Adrenal gland (tissue), 19 donors: ENCODE measurements at places on chromosomes 4 and X. TPM values are rescaled to one million over a fixed set of nuclear protein-coding genes. Genes with fewer than 3 reads are reported as not detected.

DNA sequence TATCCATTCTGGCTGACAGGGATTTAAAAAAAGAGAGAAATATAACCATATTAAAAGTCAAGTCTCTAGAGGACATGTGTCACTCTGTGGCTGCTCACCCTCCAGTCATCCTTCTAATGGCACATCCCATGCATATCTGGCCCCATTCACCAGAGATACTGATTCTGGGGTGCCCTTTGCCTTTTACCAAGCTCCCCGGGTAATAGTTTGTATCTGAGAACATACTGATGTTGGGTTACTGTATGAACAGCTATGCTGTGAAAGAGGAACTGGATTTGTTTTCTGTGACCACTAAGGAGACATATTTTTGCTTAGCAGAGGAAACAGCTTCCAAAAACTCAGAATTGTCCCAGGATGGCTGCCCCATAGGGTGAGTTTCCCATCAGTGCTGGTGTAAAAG lies 56.0 kb downstream of the SAT1 start:
- DNase-seq = no peak

DNA sequence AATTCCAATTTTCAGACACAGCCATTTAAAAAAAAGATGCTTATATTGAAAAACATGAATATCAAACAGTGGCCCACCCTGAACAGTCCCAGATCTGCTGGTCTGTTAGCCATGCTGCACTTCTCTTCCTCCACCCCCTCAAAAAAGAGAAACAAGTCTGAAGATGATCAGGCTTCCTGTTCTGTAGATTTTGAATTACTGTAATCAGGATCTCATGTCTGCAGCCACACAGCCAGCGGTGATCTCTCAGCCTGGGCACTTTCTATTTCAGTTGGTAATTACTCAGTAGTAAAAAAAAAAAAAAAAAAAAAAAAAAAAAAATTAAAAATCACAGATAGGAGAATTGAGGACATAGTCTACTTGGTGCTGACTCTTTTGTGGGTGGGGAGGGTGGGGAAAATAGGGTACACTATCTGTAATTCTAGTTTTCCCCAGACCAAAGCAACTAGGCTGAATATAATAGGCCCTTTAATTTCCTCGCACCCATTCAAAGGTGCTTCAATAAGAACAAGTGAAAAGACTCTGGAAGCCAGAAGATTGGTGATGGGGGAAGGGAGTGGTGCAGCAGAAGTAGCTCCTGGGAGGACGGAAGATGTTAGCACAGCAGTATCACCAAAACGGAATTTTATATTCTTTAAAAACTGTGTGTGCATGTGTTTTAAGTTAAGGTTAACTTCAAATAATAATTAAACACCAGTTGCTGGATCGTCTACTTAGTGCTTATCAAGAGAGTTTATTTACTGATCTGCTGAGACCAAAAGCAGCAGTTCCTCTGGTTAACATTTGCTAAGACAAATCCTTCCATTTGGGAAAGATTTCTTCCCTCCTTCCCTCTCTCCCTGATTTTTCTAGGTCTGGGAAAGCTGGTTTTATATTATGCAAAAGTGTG lies 47.0 kb downstream of the SPRY1 start:
- no peak for DNase-seq

DNA sequence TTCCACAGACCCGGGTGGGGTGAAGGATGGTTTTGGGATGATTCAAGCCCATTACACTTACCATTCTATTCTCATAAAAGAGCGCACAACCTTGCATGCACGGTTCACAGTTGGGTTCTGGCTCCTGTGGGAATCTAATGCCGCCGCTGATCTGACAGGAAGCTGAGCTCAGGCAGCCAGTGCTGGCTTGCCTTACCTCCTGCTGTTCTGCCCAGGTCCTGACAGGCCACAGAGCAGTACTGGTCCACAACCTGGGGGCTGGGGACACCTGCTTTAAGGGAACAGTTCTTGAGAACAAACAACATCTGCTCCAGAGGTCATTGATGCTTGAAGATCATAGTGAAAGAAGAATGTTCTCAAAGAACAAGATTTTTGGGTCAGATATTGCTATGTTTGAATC lies 8.0 kb upstream of the HS3ST1 start:
- DNase-seq = no peak

CACNA1F gene
- not detected for total RNA-seq

FATE1 gene
- not detected for total RNA-seq

- no peak for DNase-seq
These were observed 1.1 kb upstream of the IRF2 start for GRCh38 chr4:184475498-184475897.

XK gene
- 1.6 TPM for total RNA-seq

- DNase-seq = no peak
These were observed 177.3 kb downstream of the GRIA3 start for GRCh38 chrX:123361371-123361770.

SSX2 gene
- not detected for total RNA-seq

GRCh38 chr4:122045533-122045932 lies 93.7 kb upstream of the TRPC3 start:
- DNase-seq = peak; percentile 43

DNA sequence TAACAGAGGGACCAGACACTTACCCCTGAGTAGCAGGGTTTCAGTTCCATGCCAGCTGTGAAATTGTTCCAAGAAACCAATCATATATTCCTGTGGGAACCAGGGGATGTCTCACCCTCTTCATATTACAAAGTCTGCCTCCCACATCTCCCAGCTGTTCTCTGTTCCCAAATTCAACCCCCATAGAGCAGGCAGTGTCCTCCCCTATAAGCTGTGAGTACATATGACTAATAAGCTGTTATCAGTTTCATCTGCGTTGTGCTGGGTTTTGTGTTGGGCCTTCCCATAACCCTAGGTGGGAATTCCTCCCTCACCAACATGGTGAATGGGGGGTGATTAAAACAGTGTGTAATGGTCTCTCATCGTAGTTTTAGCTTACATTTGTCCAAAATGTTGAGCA lies 41.0 kb downstream of the CEP44 start:
- no peak for DNase-seq

NUP62CL gene
- total RNA-seq = 12.2 TPM

ZNF141 gene
- 14.2 TPM for total RNA-seq

GRCh38 chr4:169263791-169264392 lies 6.9 kb downstream of the SH3RF1 start:
- DNase-seq = no peak

DNA sequence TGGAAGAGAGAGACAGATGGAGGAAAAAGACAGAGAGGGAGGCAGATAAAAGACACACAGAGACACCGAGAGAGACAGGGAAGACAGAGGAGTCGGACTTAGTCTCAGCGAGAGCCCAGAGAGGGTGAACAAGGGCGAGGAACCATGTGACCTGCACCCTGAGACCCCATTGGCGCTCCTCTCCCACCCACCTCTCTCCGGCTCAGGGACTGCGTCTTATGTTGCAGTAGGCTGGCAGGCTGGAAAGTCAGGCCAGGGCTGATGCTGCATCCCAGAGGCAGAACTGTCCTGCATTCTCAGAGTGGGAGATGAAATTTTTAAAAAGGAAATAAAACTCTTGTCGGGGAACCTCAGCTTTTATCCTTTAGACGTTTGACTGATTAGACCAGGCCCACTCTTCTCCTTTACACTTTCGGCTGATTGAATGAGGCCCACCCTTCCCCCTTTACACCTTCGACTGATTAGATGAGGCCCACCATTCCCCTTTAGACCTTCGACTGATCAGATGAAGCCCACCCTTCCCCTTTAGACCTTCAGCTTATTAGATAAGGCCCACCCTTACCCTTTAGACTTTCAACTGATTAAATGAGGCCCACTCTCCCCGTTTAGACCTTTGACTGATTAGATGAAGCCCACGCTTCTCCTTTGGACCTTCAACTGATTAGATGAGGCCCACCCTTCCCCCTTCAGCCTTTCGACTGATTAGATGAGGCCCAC lies 29.5 kb upstream of the IL3RA start:
- no peak for DNase-seq

DNA sequence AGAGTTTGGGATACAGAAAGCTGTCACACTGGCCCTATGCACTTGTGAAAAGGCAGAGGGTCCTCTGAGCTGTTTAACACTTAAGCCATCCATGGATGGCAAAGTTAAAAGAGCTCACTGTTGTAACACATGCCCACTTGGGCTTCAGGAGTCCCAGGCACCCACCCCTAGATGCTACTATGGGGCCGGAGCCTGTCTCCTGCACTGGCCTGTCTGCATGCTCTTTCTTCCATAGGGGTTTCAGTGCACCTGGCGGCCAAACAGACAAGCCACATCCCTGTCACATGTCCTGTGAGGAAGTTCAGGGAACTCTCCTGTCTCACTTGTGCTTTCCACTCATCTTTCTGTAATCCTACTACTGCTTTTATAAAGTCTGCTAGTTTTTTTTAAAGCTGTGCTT lies 2586.0 kb downstream of the PCDH7 start:
- DNase-seq = no peak

GRCh38 chrX:151988706-151989299 lies 14.3 kb upstream of the GABRE start:
- DNase-seq = no peak

DNA sequence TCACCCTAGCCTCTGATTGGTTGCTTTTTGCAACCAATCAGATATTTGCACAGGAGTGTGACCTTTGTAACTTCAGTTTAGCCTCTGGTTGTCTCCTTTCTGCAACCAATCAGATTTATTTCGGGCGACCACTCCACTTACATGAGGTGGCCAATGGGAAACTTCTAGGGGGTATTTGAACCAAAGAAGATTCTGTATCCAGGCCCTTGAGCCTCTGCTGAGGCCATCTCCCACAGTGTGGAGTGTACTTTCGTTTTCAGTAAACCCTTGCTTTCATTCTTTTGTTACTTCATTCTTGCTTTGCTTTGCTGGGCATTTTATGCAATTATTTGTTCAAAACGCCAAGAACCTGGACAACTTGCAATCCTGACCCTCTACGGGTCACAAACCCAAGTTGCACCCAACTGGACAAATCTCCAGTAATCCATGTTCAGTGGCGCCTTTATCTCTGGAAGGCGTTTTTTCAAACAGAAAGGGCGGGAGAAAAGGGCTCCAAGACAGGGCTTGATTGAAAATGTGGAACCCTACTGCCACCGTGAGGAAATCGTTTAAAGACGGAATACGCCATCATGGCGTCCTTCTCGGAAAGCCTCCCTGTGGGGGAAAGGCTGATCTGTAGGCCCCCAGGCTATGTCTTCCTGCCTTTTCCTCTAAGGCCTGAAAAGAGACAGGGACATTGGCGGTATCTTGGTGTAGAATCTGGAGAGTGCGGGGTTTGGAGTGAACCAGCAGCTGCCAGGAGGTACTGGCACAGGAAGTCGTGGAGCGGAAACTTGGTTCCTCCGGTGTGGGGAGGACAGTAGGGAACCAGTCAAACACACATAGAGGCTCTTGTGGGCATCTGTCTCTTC lies 184.6 kb downstream of the OR13H1 start:
- DNase-seq = no peak

DNA sequence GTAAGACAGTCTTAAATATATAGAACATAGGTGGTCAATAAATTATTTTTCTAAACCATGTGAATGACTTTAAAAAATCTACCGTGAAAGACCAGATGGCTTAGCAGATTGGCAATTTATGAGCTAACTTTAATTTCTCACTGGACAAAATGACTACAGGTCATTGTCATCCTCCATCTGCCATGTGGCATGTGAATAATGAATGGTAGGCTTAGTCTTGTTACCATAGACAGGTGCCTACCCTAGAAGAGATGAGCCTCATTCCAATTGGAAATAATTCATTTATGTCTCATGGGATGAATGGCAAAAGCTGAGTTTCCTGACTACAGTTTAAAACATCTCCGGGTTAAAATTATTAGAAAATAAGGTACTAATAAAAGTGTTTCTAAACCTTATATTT lies 1043.3 kb downstream of the FAT4 start:
- DNase-seq = no peak

GRCh38 chrX:107716816-107717700 lies 58.5 kb downstream of the TSC22D3 start:
- peak; percentile 89 for DNase-seq

MUC7 gene
- not detected for total RNA-seq

DNA sequence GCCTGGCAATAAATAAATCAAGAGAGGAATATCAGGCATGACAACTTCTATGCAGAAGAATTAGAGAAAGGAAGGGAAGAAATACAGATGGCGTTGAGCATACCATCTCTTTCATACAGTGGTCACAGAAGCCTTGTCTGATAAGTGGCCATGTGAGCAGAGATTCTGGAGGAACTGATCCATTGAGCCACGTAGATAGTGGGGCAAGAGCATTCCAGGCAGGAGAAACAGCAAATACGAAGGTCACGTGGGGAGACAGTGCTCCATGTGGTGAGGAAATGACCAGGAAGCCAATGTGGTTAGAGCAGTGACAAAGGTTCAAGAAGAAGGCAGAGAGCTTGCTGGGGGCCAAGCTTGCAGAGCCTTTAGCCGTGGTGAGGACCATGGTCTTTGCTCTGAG lies 226.7 kb upstream of the NOCT start:
- DNase-seq = no peak

GRCh38 chr4:145153181-145153903 lies 27.0 kb downstream of the OTUD4 start:
- DNase-seq = no peak

GRCh38 chr4:141410839-141411238 lies 190.1 kb downstream of the ZNF330 start:
- DNase-seq = no peak

DNA sequence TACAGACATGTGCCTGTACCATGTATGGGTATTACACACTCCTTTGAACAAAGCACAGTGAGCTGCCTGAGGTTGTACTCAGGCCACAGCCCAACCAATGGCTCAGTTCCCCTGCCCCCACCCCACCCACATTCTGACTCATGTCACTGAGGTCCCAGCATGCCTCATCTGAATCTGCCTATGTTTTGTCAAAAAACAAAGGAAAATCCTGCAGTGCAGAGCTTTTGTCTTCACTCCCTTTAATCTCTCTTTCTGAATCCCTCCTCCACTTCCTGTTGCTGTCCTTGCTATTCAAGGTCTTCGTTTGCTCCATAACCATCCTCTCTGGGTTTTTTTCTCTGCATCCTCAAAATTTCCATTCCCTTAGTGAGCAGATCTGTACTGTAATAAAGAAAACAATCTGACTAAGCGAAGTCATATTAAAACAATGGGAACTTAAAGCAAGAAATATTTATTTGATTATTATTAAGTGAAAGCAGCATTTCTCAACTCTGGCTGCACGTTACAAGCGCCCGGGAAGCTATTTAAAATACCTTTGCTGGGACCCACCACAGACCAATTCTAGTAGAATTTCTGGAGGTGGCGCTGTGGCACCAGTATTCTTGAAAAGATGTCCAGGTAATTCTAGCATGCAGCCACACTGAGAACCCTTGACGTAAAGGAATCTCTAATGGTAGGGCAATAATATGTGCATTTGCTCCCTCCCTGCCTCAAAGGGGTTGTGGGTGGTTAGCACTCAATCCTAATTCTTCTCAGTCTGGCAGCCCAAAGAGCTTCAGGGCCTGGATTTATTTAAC lies 8.7 kb downstream of the GUCY2F start:
- DNase-seq = peak; percentile 33

GC gene
- total RNA-seq = not detected

DNA sequence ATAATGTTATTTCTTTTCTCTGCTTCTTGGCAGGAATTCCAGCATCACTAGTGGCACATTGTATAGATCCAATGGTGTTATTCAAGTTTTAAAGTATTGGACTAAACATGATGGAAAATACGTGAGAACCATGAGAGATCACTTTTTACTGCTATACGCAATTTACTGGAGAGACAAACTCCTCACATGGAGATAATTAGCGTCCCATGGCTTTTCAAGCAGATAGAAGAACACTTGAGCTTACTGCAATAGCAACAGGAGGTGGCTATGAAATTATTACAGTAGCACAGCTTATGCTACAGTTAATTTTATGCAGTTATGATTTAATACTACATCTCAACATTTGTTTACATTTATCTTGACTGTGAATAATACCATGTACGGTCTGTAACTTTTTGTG lies 11.9 kb upstream of the TMEM185A start:
- no peak for DNase-seq

EXOC1L gene
- not detected for total RNA-seq

- DNase-seq = no peak
These were observed 54.8 kb upstream of the RBMXL3 start for GRCh38 chrX:115134382-115134781.
